ENCODE measurements at places on chromosomes 4 and X.

GRCh38 chr4:89640620-89641366, 196.2 kb downstream of the SNCA start:
- no peak for DNase-seq

GRCh38 chr4:176789955-176790354, 2.8 kb downstream of the VEGFC start:
- DNase-seq: no peak

- no peak for DNase-seq
Observed at GRCh38 chr4:168631241-168632162, 134.7 kb downstream of the PALLD start.

DNA sequence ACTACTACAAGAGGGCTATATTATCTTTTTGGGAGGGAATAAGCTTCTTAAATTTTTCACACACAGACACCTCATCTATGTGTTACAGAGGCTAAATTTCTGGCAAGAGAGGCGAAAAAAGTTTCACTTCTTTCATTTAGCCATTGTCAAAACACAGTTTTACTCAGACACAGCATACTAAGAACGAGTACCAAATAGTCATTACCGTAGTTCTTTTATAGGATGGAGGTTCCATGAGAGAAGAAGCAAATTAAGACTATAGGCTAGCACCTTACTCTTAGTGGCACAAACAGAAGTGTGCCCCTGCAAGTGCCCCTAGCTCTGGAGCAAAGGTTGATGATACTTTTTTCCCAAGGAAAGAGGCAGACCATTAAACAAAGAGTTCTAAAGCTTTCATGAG, 26.2 kb downstream of the UGT2B7 start:
- no peak for DNase-seq

DNA sequence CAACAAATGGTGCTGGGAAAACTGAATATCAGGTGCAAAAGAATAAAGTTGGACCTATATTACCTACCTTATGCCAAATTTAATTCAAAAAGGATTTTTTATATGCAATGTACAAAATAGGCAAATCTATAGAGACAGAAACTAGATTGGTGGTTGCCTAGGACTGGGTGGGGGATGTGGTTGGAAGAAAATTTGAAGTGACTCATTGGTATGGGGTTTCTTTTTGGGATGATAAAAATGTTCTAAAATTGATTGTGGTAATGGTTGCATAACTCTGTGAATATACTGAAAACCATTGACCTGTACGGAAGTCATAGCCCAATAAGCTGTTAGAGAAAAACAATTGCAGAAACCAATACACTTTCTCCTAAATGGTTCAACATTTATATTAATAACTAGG, 72.1 kb downstream of the COL4A5 start:
- no peak for DNase-seq

GRCh38 chr4:135508006-135508714, 1306.6 kb upstream of the PABPC4L start:
- no peak for DNase-seq

- DNase-seq: no peak
Observed at GRCh38 chr4:138492176-138492575, 250.0 kb upstream of the SLC7A11 start.

GRCh38 chr4:100938698-100939097, 408.6 kb downstream of the PPP3CA start:
- no peak for DNase-seq

DNA sequence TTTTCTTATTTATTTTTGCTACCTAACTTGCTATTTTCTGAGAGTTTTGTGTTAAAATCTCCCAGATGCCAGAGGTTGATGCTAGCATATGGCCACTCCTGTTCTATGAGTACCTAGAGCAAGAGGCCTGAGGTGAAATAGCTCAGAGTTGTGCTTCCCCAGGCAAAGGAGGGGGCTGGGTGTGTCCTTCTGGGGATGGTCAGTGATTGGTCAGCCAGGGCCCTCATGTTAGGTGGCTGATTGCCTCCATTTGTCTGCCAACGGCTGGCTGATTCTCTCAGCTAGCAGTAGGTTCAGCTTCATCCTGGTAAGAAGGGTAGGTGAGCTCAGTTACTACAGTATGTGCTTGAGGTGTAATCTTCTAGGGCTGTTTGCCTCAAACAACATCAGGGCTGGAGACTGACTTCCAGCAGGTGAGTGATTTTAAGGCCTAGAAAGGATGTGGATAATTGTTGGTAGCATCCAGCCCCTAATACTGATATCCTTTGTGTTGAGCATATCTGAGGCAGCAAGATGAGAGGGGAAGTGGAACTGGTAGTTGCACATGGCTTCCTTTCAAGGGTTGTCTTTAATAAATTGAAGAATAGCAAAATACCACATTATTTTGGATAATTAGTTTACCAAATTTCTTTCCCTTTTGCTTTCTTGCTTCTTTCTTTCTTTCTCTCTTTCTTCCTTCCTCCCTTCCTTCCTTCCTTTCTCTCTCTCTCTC, 62.5 kb upstream of the RHOH start:
- no peak for DNase-seq

- DNase-seq: no peak
Observed at GRCh38 chr4:2080429-2081300, 21.5 kb downstream of the NAT8L start.

All from memory B cell (primary cell).